ENCODE measurements at places on chromosomes 5 and 9.

GRCh38 chr5:71658916-71659662 lies 60.0 kb upstream of the CARTPT start:
- DNase-seq = no peak

- DNase-seq = no peak
Observed at GRCh38 chr5:1130218-1130946, 18.5 kb upstream of the SLC12A7 start.

GRCh38 chr5:95686651-95687050 lies 3.9 kb upstream of the SPATA9 start:
- no peak for DNase-seq

- no peak for DNase-seq
Observed at GRCh38 chr5:69468631-69469030, 24.0 kb upstream of the OCLN start.

GRCh38 chr5:137887831-137888230 lies 1.4 kb upstream of the PKD2L2 start:
- DNase-seq = no peak

- DNase-seq = no peak
Observed at GRCh38 chr5:128775558-128775957, 189.7 kb upstream of the SLC27A6 start.

DNA sequence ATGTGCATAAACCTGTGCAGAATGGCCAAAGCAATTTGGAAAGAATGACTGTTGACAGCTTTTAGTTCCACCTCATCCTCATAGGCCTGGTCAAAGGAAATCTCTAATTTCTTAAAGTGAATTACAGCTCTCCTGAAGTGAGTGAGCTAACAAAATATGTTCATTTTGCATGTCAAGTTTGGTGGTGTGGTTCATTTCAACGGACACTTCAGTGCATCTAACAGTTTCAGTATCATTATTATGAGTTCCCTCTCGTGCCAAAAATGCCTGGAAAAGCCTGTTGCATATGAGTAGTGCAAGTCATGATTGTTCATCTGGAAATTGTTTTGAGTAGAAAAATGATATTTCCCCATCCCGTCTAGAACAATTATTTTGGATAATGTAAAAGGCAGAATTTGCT lies 53.2 kb upstream of the HMHB1 start:
- no peak for DNase-seq

DNA sequence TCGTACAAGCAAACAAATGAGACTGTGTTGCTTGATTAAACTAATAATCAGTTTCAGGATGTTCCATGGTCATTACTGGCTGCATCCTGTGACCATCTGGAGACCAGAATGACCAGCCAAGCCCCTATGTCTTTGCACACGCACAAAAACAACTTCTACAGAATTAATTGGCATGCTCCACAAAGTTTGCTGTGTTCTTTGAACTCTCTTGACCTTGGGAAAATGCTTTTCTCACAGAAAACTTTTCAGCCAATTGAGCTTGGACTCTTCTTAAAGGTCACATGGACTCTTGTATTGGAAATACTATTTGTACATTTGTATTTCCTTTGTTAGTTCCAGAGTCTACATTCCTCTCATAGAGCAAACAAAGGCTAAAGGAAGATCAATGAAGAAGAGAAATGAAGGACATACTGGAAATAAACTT lies 147.8 kb downstream of the ARRDC3 start:
- no peak for DNase-seq

DNA sequence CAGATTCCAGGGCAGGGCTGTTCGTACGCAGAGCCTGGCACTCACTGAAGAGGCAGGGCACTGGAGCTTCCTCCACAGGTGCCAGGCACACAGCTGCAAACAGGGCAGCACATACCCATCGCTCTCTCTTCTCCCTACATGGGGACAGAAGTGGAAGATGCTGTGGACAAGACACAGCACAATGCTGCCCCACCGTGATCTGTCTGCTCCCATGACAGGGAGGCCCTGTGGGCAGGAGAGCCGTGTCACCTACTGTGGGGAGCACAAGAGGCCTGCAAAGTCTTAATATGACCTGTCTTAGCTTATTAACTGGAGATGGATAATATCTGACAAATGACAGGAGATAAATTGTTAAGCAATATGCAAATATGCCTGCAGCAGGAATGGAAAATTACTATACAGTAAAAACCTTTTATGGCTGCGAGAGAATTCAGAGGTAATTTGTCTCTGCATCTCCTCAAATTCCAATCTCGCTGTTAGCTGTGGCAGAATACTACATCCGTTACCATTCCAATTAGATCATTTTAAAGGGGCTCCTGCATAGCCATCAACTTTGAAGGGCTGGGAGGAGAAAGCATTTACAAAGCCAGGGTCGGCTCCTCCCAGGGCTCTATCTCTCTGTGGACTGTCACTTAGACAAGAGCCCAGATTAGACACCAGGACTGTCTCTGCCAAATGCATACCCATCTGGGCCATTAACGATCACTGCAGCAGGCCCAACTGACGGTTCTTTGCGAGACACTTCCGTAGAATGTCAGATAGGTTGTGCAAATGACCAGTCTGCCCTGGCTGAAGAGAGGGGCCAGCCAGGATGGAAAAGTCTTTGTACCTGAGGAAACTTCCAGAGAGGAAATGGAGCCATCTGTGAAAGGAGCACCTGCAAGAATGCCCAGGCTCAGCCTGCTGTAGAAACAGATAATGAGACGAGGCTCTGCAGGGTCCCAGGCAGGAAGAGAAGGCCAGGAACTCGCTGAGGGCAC lies 90.7 kb upstream of the FSTL4 start:
- DNase-seq = no peak

GRCh38 chr5:99368726-99369125 lies 439.9 kb upstream of the CHD1 start:
- DNase-seq = no peak

DNA sequence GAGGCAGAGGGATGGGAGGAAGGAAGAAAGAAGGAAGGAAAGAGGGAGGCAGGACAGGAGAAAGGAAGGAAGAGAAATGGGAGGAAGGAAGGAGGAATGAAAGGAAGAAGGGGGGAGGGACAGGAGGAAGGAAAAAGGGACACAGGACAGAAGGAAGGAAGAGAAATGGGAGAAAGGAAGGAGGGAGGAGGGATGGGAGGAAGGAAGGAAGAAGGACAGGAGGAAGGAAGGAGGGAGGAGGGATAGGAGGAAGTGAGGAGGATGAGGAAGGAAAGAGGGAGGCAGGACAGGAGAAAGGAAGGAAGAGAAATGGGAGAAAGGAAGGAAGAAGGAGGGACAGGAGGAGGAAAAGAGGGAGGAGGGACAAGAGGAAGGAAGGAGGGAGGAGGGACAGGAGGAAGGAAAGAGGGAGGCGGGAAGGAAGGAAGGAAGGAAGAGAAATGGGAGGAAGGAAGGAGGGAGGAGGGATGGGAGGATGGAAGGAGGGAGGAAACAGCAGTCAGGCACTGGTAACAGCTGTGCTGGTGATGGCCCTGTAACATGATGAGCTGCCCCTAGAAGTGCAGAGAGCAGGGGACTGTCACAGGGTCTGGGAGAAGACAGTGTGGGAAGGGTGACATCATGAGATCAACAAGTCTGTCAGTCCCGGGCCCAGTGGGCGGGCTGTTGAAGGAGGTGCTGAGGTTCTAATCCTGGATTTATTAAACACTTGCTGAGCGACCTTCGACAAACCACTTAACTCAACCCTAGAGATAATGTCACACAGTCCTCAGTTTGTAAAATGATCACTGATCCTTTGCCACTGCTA lies 10.7 kb upstream of the IRX1 start:
- no peak for DNase-seq

DNA sequence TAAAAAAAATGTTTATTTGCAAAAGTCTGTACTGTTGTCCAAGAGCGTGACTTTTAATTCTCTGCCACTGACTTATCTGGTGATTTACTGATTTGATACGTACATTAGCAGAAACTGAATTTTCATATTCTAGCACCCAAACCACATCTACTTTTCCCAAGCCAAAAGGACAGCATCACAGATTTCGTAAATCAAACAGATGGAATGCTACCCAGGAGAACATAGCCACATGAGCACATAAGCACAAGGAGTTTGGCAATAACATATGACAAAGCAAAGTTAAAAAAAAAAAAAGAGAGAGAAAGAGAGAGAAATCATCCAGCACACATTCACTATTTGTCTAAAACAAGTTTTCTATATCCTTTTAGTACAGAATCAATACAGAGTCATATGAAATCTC lies 83.7 kb downstream of the HINT1 start:
- no peak for DNase-seq

DNA sequence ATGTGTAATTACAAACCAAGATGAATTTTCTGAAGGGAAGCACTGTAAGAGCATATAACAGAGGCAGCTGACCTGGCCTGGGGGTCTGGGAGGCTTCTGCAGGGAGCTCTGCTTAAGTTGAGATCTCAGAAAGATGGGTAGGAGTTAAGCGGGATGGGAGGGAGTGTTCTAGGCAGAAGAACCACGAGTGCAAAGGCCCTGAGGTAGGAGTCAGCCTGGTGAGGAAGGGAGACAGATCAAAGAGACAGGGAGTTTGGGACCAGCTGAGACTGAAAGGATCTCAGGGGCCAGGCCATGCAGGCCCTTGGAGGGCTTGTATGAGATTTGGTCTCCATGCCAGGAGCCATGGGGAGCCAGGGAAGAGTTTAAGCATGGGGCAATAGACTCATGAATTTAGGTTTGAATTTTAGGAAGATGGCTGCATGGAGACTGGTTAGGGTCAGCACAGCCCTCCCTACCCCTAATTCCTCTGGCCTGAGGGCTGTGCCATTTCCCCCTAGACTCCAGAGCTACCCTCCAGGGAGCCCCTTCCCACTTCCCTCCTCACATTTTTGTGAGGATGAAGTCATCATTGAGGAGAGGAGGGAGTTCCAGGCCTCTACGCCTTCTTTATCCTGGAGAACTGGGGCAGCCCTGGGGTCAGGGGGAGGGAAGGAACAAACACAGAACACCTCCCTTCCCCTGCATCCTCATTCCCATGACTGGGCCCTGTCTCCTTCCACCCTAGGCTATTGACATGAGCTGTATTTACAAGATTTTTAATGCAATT lies 4.8 kb upstream of the ARAP3 start:
- DNase-seq = no peak

- DNase-seq = no peak
Observed at GRCh38 chr5:36744773-36745589, 131.6 kb upstream of the NIPBL start.

DNA sequence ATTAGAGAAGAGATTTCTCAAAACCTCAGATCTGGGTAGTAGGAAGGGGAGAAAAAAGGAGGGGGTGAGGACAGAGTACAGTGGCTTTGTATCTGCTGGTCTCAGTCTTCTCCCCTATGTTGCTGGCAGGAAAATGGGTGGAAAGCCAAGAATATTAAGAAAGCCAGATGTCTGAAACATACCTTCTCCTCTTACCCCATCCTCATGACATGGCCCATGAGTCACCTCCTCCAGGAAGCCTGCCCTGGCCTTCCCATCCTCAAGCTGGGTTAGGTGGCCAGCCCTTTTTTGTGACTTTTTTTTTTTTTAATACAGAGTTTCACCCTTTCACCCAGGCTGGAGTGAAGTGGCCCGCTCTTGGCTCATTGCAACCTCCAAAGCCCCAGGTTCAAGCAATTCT lies 61.8 kb downstream of the ABCA1 start:
- no peak for DNase-seq

GRCh38 chr9:130962418-130963316 lies 23.6 kb upstream of the FIBCD1 start:
- DNase-seq = no peak

- DNase-seq = peak; percentile 68
Observed at GRCh38 chr9:127980060-127980705, 606 bp downstream of the EEIG1 start.

DNA sequence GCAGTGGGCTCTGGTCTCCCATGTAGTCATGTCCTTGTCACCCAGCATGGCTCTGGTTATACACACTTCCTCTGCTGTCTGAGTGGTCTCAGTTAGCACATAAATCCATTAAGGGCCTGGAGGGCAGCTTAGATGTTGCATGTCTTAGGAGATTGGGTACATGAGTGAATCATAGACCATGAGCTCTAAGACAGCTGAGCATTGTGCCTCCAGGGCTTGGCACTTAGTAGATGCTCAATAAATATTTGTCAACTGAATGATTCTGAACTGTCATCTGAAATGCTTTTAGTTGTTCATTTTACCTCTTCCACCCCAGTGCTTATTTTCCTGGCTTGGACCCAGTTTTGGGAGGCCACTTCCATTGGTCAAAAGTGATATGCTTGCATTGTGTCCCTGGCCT lies 135.6 kb downstream of the BOD1 start:
- no peak for DNase-seq

DNA sequence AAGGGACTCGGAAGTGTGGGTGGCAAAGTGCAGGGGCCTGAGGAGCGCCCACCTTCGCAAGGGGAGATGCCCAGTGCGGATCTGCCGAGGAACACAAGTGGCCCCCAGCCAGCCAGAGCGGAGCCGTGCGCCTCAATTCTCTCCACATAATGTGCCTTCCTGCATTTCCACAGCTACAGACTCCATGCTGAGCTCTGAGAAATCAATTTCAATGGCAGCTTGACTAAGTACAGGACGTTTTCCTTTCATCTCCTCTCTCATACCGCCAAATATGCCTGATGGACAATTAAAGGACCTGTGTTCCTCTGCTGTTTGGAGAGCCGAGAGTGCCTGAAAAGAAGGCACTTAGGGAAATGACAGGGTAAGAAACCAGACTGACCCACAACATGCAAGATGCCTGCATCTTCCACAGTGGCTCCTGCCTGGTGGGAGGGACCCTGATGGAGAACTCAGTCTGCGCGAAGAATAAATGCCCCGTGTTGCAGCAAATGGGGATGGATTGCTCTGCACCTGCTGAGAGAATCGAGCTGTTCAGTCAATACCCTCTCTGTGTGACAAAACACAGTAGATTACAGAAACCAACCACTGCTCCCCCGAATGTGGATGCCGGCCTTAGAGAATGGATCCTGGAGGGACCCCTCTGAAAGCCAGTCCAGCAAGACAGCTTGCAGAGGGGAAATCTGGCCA lies 38.6 kb upstream of the OLFM1 start:
- DNase-seq = no peak

DNA sequence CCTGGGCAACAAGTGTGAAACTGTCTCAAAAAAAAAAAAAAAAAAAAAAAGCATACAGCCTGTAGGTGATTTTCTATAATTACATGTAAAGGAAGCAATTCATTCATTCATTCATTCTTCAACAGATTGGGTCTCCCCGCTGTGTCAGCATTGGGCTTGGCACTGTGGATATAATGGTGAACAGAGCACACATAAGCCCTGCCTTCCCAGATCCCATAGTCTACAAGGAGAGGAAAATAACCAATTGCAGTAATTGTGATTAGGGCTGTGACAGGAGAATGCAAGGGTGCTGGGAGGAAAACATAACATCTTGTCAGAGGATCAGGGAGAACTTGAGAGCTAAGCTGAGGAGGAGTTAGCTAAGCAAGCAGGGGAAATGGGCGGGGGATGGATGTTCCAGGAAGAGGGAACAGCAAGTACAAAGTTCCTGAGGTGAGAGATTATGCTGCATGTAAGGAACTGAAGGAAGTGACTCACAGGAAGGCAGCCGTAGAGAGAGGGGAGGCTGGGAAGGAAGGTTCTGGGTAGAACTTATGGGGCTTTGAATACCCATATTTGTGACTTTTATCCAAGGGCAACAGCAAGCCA lies 24.0 kb upstream of the KLF9 start:
- DNase-seq = no peak

- DNase-seq = no peak
Observed at GRCh38 chr5:2153350-2153749, 270.6 kb upstream of the IRX4 start.
